Metanephros (tissue), 2 donors: ENCODE measurements at places on chromosomes 16 and 17. TPM values are rescaled to one million over a fixed set of nuclear protein-coding genes. Genes with fewer than 3 reads are reported as not detected.

HOXB5 gene
- total RNA-seq, result 3.7 TPM

GAS7 gene
- total RNA-seq, result 37.9 TPM

KRT27 gene
- total RNA-seq, result not detected

ITGA3 gene
- 92.5 TPM for total RNA-seq

GPR179 gene
- 0.06 TPM for total RNA-seq

DPEP3 gene
- total RNA-seq, result not detected

KRT25 gene
- not detected for total RNA-seq

KRTAP16-1 gene
- not detected for total RNA-seq

NAGS gene
- 8.9 TPM for total RNA-seq

SYT17 gene
- 7.3 TPM for total RNA-seq

MFSD6L gene
- 3.0 TPM for total RNA-seq

TBC1D3L gene
- 4.8 TPM for total RNA-seq

CDK5RAP3 gene
- total RNA-seq, result 156 TPM

KRT28 gene
- total RNA-seq, result not detected

LPO gene
- not detected for total RNA-seq

ZFP90 gene
- total RNA-seq, result 43.6 TPM

GSG1L gene
- 0.82 TPM for total RNA-seq

TRIM72 gene
- total RNA-seq, result 13.8 TPM

TTYH2 gene
- total RNA-seq, result 35.6 TPM

KIF2B gene
- not detected for total RNA-seq

ABCA10 gene
- 9.3 TPM for total RNA-seq

CIBAR2 gene
- not detected for total RNA-seq

IKZF3 gene
- total RNA-seq, result 0.76 TPM

ADCY9 gene
- 17.2 TPM for total RNA-seq

DYNLRB2 gene
- total RNA-seq, result 2.3 TPM

ERBB2 gene
- total RNA-seq, result 237 TPM

SLC35G3 gene
- total RNA-seq, result not detected

APOH gene
- total RNA-seq, result not detected

C16orf74 gene
- total RNA-seq, result 5.5 TPM

CEMP1 gene
- total RNA-seq, result 1.1 TPM

OTOA gene
- 0.18 TPM for total RNA-seq

FAM20A gene
- total RNA-seq, result 13.1 TPM

CCL3 gene
- total RNA-seq, result 5.2 TPM

RTN4RL1 gene
- total RNA-seq, result 1.9 TPM

KRTAP1-1 gene
- not detected for total RNA-seq

CFAP97D1 gene
- not detected for total RNA-seq

KRTAP9-6 gene
- not detected for total RNA-seq

TTLL6 gene
- total RNA-seq, result 0.41 TPM

HCRT gene
- not detected for total RNA-seq

GDE1 gene
- total RNA-seq, result 37.7 TPM

KLHL10 gene
- total RNA-seq, result 0.12 TPM

MXRA7 gene
- total RNA-seq, result 67.4 TPM
